ENCODE measurements at places on chromosomes 13 and 19.

DNA sequence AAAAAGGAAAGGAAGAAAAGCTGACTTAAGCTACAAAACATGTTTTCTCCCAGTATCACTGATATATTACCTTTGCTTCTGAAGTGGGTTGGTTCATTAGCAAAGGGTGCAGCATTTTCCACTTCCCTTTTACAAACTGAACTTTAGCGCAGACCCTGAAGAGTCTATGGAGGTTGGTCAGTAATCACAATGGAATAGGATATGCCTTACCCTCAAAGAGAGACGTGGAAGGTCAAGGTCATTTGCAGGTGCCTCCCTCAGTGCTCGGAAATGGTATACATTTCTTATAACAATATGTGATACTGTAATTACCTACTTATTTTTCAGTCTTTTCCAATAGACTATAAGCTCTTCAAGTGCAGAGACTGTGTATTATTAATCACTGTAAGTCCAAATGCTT, 21.9 kb upstream of the MED4 start:
- DNase-seq: no peak

- peak; percentile 46 for DNase-seq
These were observed at the start of gene EML2 for GRCh38 chr19:45638930-45639729. Gene EML2, minus strand, starts transcription at chr19:45639397. Its CDS starts 21 bp downstream, at chr19:45639376.

DNA sequence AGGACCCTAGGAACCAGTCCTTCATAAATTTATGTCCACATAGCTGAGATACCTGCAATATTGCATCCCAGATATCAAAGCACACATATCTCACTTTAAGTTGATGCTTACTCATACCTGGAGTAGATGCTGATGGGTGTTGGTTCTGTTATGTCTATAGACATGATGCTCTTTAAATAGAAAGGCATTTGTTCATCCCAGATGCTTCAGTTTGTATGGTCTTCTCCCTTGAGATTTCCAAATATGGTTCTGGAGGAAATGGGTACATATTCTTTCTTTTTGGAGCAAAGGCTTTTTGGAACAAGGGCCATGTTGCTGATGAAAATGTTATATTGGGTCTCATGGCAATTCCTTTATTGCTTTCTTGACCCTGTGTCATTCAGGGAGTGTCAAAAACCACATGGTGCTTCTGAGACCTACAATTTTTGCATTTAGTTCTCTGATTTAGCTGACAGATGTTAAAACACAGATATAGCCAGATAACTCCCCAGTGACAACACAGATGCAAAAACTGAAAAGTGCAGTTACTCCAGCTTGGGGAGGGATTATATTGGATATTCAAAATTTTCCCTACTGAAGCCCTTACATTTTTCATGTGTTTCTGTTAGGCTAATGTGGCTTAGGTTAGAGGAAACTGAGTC, 211.4 kb downstream of the KCNRG start:
- no peak for DNase-seq

DNA sequence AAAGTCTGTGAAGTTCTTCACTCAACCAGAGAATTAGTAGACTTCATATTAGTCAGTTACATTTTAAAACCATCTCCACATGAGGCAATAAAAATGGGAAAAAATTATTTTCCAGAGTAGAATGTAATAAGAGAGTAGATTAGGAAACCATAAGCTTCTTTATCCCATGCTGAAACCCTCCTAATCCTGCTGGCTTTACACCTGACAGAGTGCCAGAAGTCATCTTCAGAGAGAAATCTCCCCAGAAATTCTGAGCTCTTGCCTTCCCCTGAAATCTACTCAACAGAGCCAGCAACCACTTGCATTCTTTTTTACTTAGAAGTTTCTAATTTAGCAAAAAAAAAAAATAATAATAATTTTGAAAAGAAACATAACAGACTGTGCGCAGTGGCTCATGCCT, 279.9 kb downstream of the NHLRC3 start:
- DNase-seq: no peak

- DNase-seq: peak; percentile 20
These were observed 406.7 kb upstream of the ZNF507 start for GRCh38 chr19:31938675-31939074.

- DNase-seq: no peak
These were observed 17.2 kb upstream of the PDCD5 start for GRCh38 chr19:32563761-32564160.

DNA sequence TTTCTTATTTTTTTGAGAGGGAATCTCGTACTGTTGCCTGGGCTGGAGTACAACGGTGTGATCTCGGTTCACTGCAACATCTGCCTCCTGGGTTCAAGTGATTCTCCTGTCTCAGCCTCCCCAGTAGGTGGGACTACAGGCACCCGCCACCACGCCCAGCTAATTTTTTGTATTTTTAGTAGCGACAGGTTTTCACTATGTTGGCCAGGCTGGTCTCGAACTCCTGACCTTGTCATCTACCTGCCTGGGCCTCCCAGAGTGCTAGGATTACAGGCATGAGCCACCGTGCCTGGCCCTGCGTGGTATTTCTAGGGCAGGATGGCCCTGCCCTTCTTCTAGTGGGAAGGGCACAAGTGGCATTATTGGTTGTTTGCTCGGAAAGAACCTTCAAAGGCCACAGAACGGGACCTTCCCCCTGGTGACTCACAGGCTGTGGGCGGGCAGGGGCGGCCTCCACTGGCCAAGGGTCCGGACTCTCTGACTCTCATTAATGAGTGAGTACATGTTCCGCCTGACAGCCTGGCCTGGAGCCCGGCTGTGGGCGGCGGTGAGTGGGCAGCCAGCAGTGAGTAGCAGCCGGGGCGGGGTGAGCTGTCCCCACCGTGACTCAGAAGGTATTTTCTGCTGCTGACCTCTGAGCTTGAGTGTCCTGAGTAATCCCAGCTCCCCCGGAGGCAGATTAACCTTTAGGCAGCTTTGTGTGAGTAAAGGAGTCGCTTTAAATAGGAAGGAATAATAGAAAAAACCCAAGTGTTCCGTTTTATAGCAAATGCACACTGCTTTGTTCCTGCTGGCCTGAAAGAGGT, 5.1 kb downstream of the DOT1L start:
- DNase-seq: peak; percentile 96

GRCh38 chr13:44474122-44474910, 100.7 kb downstream of the SERP2 start:
- peak; percentile 13 for DNase-seq

- no peak for DNase-seq
These were observed 236.9 kb downstream of the DCT start for GRCh38 chr13:94242554-94242953.

GRCh38 chr19:14614099-14614412, 31.2 kb downstream of the CLEC17A start:
- DNase-seq: no peak

- DNase-seq: no peak
These were observed 210.9 kb downstream of the FGF14 start for GRCh38 chr13:102190930-102191329.

DNA sequence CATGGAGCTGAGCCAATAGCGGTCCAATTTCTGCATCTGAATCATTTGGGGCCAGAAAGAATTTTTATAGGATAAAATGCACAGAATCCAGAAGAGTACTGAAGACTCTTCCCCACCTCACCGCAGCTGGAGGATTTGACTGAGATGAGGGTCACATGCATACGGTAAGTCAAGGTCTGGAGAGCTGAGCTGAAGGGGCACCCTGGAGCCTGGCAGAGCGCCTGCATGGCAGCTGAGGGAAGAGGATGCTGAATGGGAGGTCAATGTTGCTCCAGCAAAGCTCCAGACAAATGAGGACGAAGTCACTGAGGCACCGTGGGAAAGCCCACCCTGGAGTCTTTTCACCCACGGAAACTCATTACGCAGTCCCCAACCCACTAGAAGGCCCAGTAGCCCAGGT, 43.4 kb upstream of the ATP12A start:
- DNase-seq: no peak

GRCh38 chr13:101837288-101837687, 384.8 kb downstream of the ITGBL1 start:
- DNase-seq: no peak

DNA sequence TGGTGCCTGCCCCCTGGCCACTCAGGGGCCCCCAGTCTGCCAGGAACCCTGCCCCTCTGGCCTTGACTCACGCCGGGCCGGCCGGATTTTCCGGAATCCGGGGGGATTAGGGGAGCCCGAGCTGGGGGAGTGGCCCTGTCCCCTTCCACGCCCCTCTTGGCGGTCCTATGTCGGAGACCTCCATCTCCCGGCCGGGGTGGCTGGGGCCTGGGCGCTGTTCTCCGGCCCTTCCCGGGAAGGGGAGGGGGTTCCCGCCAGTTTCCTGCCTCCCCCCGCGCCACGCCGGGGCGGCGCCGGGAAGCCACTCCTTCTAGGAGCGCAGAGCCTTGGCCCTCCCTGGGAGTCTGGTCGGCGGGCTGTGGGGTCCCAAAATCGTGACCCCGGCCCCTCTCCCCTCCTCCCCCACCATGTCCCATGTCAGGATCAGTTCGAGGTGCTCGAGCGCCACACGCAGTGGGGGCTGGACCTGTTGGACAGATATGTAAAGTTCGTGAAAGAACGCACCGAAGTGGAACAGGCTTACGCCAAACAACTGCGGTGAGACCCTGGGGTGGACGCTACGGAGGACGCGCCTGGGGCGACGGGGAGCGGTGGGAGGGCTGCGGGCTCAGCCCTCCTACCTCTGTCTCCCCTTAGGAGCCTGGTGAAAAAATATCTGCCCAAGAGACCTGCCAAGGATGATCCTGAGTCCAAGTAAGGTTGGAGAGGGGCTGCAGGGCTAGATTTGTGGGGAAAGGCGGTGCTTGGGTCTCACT, 1.3 kb downstream of the TRIP10 start:
- peak; percentile 43 for DNase-seq

- no peak for DNase-seq
These were observed 13.9 kb downstream of the LSM14A start for GRCh38 chr19:34186205-34186604.

GRCh38 chr13:59651479-59651878, 512.2 kb downstream of the DIAPH3 start:
- DNase-seq: no peak

DNA sequence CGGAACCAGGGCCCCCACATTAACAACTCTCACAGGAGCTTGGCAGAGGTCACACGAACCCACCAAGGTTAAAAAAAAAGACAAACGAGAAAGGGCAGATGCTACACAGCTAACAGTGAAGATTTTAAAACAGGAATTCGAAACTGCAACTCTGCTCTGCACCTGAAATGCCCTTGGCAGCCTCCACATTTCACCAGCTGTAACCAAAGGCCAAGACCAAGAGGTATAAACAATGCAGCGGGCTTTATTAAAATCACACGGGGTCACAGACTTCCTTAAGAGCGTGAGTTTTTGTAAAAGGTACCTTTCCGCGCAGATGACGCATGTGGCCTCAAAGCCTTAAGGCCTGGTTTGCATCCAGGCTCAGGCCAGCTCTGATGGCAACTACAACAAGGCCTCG, 88.2 kb downstream of the STK24 start:
- no peak for DNase-seq

DNA sequence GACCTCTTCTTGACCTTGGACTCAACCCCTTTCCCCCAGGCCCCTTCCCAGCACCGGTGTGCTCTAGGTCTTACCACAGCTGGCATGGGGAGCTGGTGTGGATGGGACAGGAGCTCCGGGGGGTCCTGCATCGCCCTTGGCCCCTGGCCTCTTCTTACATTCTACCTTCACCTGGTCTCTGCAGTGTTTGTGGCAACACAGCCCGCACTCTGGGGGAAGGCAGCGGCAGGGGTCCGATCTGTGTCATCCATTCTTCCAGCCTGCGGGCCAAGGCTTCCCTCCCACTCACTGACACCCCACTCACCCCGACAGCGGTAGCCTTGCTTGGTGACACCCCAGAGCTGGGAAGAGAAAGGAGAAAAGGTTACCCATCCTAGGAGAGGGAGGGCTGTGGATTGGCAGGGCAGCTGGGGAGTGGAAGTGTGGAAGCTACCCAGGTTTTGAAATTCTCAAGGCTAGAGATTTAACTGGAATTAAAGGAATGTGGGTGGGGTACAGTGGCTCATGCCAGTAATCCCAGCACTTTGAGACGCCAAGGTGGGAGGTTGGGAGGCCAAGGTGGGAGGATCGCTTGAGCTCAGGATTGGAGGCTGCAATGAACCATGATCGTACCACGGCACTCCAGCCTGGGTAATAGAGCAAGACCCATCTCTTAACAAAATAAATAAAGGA, 8.3 kb downstream of the FAM98C start:
- no peak for DNase-seq

DNA sequence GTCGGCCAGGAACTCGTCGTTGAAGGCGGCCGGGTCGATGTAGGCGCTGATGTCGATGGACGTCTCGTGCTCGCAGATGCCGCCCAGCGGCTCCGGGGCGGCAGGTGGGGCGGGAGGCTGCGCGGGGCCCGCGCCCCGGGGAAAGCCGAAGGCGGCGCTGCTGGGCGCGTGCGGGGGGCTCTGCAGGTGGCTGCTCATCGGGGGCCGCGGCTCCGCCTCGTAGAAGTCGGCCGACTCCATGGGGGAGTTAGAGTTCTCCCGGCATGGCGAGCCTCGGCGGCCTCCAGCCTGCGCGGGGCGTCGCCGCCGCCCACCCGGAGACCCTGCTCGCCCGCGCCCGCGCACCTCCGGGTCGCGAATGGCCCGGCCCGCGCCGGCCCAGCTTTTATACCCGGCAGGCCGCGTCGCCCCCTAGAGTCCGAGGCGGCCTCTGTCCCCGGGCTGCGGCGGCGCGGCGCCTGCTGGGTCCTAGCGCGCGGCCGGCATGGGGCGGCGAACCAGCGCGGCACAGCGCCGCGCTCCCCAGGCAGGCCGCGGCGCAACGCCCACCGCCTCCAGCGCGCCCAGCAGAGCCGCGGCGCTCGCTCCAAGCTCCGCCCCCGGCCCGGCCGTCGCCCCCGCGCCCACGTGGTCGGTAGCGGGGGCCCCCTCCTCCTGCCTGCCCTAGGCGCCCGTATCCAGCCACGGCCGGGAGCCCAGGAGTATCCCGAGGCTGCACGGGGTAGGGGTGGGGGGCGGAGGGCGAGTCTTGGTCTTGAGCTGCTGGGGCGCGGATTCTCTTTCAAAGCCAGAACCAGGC, at the start of gene CEBPA:
Gene CEBPA (minus strand): TSS at position 360 of the 799 bp plus-strand sequence. CDS start 120 bp downstream, at position 240.
- peak; percentile 87 for DNase-seq

DNA sequence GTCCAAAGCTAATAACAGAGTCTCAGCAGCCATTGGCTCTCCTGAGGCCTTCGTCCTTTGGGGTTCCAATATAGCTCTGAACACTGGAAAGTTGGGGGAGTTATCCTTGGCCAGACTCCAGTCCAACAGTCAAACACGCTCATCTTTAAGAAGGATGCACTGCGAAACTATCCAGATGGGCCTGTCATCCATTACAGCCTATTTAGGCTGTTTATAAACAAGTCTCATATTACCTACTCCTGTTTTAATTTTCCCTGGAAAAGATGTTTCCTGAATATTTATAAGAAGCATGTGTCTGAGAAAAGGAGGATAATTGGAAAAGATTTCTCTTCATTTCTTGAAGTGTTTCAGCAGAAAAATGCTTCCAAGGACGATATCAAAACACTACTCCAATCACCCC, 170.7 kb downstream of the DCT start:
- no peak for DNase-seq
